CD8-positive, alpha-beta memory T cell (primary cell): ENCODE measurements at places on chromosomes 11 and 22. TPM values are rescaled to one million over a fixed set of nuclear protein-coding genes. Genes with fewer than 3 reads are reported as not detected.

FOLR2 gene
- polyA plus RNA-seq, result not detected

DENND6B gene
- 0.67 TPM for polyA plus RNA-seq

SIK2 gene
- polyA plus RNA-seq, result 0.48 TPM

NXPE1 gene
- polyA plus RNA-seq, result not detected

ZDHHC8 gene
- 4.4 TPM for polyA plus RNA-seq

PSMA1 gene
- 159 TPM for polyA plus RNA-seq

P2RX6 gene
- polyA plus RNA-seq, result 0.33 TPM

MEI1 gene
- polyA plus RNA-seq, result 150 TPM

RCOR2 gene
- not detected for polyA plus RNA-seq

ANO5 gene
- not detected for polyA plus RNA-seq

MS4A4A gene
- polyA plus RNA-seq, result not detected

DEPDC7 gene
- polyA plus RNA-seq, result 0.15 TPM

INTS4 gene
- 44.5 TPM for polyA plus RNA-seq

CCDC87 gene
- not detected for polyA plus RNA-seq

MMP13 gene
- not detected for polyA plus RNA-seq

PRR33 gene
- 0.17 TPM for polyA plus RNA-seq

VWCE gene
- polyA plus RNA-seq, result not detected

MUC5AC gene
- not detected for polyA plus RNA-seq

ALDH3B1 gene
- 0.12 TPM for polyA plus RNA-seq

PAK1 gene
- polyA plus RNA-seq, result 9.3 TPM

ARHGAP42 gene
- polyA plus RNA-seq, result 0.07 TPM

PRSS23 gene
- 13.3 TPM for polyA plus RNA-seq

MSANTD2 gene
- polyA plus RNA-seq, result 4.4 TPM

GRM5 gene
- polyA plus RNA-seq, result not detected

CYTH4 gene
- 80.2 TPM for polyA plus RNA-seq

BAIAP2L2 gene
- polyA plus RNA-seq, result not detected

PRAME gene
- polyA plus RNA-seq, result not detected

TIGD3 gene
- polyA plus RNA-seq, result 0.59 TPM

CBLIF gene
- polyA plus RNA-seq, result not detected

PRMT3 gene
- polyA plus RNA-seq, result 5.4 TPM

ZDHHC24 gene
- polyA plus RNA-seq, result 21.5 TPM

SLC25A17 gene
- polyA plus RNA-seq, result 17.6 TPM

SLC22A12 gene
- not detected for polyA plus RNA-seq

KDM4E gene
- polyA plus RNA-seq, result not detected

FAM180B gene
- polyA plus RNA-seq, result not detected

TRIM22 gene
- 163 TPM for polyA plus RNA-seq

GRK3 gene
- 0.26 TPM for polyA plus RNA-seq

OR2AG2 gene
- polyA plus RNA-seq, result not detected

CNTN5 gene
- polyA plus RNA-seq, result not detected

FGF19 gene
- not detected for polyA plus RNA-seq

SPON1 gene
- polyA plus RNA-seq, result 2.0 TPM

GGTLC2 gene
- not detected for polyA plus RNA-seq

CEP126 gene
- 1.1 TPM for polyA plus RNA-seq

TSPAN18 gene
- 15.1 TPM for polyA plus RNA-seq

TRIM66 gene
- polyA plus RNA-seq, result 0.43 TPM

PELI3 gene
- 7.0 TPM for polyA plus RNA-seq

C22orf31 gene
- not detected for polyA plus RNA-seq
